SK-N-DZ (cell line): ENCODE measurements at places on chromosomes 7 and 10.

GRCh38 chr7:85980740-85981139 lies 663.0 kb upstream of the GRM3 start:
- DNase-seq = no peak

DNA sequence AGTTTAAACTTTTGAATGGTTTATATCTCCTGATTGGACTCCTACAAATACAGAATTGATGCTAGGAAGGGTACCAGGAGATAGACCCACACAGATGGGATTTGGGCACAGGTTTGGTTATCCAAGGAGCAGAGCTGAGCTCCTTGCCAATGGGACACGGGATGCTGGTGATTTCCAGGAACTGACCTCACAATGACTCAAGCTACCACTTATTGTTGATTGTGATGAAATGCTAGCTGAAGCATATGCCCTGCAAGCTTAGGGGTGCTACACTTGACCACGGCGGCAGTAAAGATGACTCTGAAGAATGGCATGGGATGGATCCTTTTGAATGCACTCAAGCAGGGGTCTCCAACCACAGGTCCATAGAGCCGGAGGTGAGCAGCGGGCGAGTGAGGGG lies 45.5 kb upstream of the VKORC1L1 start:
- no peak for DNase-seq

DNA sequence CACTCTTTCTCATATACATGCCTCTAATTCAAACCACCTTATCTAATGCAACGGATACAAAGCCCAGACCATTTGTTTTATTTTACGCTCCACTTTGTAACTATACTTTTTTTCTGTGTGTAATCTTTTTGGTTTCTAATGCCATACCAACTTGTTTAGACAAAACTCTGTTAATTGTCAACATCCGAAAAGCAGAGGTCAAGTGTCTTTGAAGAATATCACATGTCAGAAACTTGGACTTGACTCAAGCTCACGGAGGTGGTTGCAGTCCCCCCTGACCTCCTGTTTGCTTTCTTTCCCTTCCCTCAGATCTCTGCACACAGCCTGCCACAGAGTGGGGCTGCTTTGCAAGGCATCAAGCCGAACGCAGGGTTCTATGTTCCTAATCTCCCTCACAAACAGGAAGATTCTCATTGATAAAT lies 698.9 kb downstream of the PARD3 start:
- no peak for DNase-seq

DNA sequence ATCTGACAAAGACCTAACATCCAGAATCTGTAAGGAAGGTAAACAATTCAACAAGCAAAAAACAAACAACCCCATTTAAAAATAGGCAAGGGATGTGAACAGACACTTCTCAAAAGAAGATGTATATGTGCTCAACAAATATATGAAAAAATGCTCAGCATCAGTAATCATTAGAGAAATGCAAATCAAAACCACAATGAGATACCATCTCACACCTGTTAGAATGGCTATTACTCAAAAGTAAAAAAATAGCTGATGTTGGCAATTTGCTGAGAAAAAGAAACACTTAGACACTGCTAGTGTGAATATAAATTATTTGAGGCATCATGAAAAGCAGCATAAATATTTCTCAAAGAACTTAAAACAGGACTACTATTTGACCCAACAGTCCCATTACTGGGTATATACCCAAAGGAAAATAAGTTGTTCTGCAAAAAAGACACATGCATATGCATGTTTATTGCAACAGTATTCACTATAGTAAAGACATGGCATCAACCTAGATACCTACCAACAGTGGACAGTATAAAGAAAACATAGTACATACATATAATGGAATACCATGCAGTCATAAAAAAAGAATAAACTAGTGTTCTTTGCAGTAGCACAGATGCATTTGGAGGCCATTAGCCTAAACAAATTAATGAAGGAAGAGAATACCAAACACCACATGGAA lies 980.1 kb downstream of the KCNMA1 start:
- DNase-seq = no peak

DNA sequence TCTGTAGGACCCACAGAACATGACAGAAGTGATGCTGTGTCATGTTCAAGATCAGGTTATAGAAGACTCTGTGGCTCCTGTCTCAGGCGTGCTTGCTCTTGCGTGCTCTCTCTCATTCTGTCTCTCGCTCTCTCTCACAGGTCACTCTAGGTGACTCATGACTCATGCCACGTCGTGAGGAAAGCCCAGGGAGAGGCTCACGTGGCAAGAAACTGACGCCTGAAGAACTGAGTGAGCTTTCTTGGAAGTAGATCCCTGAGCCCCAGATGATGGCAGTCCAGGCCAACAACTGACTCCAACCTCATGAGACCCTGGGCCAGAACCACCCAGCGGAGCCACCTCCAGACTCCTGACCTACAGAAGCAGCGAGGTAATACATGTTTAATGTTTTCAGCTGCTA lies 103.3 kb downstream of the DNMBP start:
- DNase-seq = no peak

- no peak for DNase-seq
Observed at GRCh38 chr10:133115976-133116375, 28.3 kb downstream of the ADGRA1 start.

GRCh38 chr10:44176311-44176710 lies 208.6 kb downstream of the CXCL12 start:
- DNase-seq = peak; percentile 71

- DNase-seq = no peak
Observed at GRCh38 chr10:35058686-35059085, 31.5 kb downstream of the CUL2 start.

DNA sequence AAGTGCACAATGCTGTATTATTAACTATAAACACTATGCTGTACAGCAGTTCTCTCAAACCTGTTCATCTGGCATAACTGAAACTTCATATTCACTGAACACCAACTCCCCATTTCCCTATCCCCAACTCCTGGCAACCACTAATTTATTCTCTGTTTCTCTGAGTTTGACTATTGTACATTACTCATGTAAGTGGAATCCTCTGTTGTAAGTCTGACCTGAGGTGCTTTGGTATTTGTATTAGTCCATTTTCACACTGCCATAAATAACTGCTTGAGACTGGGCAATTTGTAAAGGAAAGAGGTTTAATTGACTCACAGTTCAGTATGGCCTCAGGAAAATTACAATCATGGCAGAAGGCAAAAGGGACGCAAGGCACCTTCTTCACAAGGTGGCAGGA lies 266.3 kb downstream of the PPP1R3A start:
- no peak for DNase-seq

DNA sequence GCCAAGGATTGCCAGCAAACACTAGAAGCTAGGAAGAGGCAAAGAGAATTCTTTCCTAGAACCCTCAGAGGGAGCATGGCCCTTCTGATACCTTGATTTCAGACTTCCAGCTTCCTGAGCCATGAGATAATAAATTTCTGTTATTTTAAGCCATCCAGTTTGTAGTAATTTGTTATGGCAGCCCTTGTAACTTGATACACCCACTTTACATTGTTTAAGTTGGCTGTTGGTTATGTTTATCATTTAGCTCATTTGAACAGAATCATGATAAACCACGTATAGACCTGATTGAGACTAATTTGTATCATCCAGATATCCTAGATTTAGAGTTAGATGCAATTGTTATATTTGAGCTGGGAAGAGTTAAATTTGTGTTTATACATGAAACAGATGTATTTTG lies 9.4 kb upstream of the TES start:
- DNase-seq = no peak

DNA sequence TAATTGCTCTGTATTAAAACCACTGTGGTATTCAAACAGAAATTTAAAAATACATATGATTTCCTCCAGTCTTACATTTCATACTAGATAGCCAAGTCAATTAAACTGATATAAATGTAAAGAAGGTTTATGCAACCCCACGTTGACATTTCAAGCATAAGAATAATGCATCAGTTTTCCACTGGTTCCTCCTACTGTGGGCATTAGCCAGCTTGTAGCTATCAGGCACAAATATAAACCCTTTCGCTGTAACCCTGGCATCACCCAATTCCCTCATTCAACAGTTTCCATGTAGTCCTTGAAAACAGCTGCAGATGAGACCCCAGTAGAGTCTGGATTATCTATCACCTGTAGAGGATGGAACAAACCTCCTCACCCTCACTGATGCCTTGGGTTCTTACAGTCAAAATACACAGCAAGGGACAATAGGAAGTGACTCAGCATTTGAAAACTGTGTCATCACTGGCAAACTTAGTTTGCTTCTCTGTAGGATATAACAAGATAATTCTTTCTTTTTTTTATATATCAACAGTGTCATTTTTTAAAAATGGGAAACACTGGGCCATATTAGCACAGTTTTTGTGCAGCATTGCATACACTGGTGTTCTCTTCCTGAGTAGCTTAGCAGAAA lies 113.0 kb downstream of the PDE1C start:
- no peak for DNase-seq

DNA sequence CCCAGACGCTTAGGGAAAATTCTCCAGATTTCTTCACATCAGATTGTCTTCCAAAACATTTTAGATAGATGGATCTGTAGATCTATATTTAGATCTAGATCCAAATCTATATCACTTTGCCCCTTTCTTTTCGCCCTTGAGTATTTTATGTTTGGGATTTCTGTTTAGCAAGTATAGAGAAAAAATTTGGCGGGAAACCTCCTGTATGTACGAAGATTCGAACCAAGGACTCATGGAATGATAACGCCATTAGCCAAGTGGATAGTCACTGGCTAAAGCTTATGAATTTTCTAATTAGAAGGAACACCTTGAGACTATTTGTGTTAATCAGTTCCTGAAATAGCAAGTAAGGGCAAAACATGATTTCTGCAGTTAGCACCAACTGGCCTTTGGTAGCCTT lies 1.2 kb downstream of the THNSL1 start:
- peak; percentile 1 for DNase-seq

DNA sequence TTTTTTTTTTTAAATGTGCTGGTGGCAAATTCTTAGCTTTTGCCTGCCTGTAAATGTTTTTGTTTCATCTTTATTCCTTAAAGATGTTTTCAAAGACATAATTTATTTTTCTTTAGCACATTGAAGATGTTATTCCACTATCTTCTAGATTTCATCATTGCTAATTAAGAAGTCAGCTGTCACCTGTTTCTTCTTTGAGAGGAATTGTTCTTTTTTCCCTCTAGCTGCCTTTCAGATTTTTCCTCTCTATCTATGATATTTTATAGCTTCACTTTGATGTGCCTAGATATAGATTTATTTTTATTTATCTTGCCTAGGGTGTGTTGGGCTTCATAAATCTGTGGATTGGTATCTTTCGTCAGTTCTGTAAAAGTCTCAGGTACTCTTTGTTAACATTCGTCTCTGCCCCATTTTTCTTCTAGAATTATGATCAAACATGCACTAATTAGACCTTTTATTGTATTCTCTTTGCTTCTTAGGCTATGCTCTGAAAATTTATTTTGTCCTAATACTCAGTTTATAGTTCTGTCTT lies 50.0 kb upstream of the GATA3 start:
- no peak for DNase-seq

GRCh38 chr10:114899982-114900381 lies 38.0 kb upstream of the TRUB1 start:
- no peak for DNase-seq

GRCh38 chr7:42380401-42380800 lies 143.4 kb upstream of the GLI3 start:
- no peak for DNase-seq

DNA sequence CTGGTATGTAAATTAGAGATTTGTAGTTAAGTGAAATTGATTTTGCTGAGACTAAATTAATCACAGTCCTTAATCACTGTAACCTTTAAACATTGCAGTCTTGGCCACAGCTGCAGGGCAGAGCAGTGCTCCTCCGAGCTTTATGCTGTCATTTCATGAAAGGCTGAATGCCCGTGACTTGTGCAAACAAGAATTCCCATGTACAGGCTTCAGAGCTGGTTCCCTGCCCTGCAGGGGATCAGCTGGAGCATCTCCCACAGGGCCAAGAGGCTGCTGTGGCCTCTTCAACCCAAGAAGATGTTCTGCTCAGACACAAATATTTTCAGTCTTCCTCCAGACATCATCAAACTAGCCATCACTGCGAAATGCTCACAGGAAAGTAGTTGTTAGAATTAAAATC lies 419.1 kb downstream of the AUTS2 start:
- no peak for DNase-seq

- no peak for DNase-seq
Observed at GRCh38 chr7:292226-292625, 2.3 kb downstream of the FOXL3 start.

GRCh38 chr10:58511765-58512490 lies 744 bp upstream of the BICC1 start:
- DNase-seq = peak; percentile 56

DNA sequence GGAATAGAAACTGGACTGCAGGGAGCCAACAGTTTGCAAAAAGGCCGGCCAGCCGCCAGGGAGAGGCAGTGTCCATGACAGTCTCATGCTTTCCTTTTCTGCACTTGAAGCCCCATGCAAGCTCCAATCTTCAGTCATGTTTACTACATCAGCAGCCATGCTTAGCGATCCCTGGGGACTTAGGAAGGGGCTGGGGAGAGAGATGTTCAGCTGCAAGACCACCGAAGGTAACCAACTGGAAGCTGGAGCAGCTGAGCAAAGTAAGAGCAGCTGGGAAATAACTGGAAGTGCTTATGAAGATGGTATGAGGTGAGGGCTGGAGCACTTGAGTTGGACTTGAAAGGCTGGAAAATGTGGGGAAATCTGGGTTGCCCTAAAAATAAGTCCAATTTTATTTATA lies 37.0 kb downstream of the PRR15 start:
- no peak for DNase-seq

GRCh38 chr10:63692220-63692896 lies 171.2 kb downstream of the REEP3 start:
- no peak for DNase-seq

- DNase-seq = no peak
Observed at GRCh38 chr7:34900891-34901513, 136.3 kb downstream of the DPY19L1 start.

DNA sequence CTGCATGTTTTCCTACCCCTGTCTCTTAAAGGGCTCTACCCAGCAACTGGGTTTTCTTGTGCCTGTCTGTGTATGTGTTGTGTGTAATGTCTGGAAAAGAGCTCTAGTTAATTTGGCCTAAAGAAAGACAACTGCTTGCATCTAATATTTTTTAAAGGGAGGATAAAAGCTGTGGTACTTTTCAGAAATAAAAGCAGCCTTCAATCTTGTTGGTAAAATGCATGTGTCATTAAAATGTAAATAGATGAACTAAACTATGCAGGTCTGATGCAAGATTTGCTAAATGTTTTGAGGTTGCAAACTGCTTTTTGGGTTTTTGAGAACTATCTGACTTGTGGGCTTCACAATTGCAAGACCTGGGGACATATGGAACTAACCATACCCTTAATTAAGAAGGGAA lies 445.3 kb downstream of the HTR7 start:
- DNase-seq = no peak

GRCh38 chr7:25359471-25360059 lies 131.3 kb upstream of the NPVF start:
- DNase-seq = no peak

GRCh38 chr7:31937982-31938381 lies 132.2 kb downstream of the PDE1C start:
- DNase-seq = no peak

- peak; percentile 49 for DNase-seq
Observed at GRCh38 chr10:28393956-28394568, 91.2 kb upstream of the MPP7 start.

- DNase-seq = no peak
Observed at GRCh38 chr10:128596906-128597305, 470.7 kb upstream of the MKI67 start.
